Stimulated activated CD8-positive, alpha-beta memory T cell treated with anti-CD3 and anti-CD28 coated beads, Interleukin-7, amount 100 ng/mL, for 48 hours (primary cell): ENCODE measurements at places on chromosomes 7 and 10.

DNA sequence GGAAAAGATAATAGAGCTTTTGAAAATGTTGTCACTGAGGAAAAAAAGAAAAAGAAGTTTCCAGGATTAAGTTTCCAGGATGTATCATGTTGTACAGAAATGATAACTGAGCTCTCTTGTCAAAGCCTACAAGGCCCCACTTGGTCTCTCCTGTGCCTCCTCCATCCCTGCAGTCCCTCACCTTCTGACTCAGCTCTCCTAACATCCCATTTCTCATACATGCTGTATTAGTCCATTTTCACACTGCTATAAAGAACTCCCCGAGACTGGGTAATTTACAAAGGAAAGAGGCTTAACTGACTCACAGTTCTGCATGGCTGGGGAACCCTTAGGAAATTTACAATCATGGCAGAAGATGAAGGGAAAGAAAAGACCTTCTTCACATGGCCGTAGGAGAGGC is 3.8 kb upstream of the DGKI start:
- no peak for DNase-seq

- no peak for DNase-seq
Measured at GRCh38 chr10:77602231-77602912, 35.2 kb downstream of the KCNMA1 start.

GRCh38 chr10:14451341-14451740 is 120.6 kb upstream of the FRMD4A start:
- no peak for DNase-seq

GRCh38 chr10:22850541-22850940 is 77.3 kb upstream of the ARMC3 start:
- DNase-seq: no peak

GRCh38 chr10:118332948-118333710 is 9.0 kb downstream of the FAM204A start:
- DNase-seq: no peak

DNA sequence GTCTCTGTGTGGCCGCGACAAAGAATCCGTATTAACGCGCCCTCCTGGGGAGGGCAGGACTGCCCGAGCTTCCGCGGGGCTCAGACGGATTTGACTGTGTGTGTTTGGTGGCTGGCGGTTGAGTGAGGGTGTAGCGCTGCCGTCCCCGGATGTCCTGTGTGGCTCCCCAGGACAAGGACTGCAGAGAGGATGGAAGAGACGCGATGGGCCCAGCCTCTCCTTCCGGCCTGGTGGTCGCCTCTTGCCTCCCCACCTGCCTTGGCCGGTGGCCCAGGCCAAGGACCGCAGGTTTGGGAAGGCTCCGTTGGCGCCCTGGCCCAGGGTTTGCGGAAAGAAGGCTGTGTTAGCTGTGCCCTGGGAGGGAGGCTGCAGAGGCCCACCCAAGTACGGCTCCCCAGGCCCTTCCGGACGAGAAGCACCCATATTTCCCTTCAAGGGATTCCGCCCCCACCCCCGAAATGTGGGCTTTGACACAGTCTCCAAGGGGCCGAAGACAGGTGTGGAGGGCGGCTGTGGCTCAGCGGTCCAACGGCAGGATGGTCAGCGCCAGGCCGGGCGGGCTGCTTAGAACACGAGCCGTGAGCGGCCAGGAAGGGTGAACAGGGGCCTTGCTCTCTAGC is 2.3 kb downstream of the UNCX start:
- no peak for DNase-seq

GRCh38 chr7:43694399-43694748 is 34.9 kb downstream of the COA1 start:
- no peak for DNase-seq

GRCh38 chr10:62047960-62048383 is 146.5 kb downstream of the ARID5B start:
- DNase-seq: peak; percentile 58

- no peak for DNase-seq
Measured at GRCh38 chr10:23199768-23200511, 7.8 kb downstream of the PTF1A start.

GRCh38 chr7:7136466-7137381 is 45.6 kb upstream of the C1GALT1 start:
- DNase-seq: no peak

- no peak for DNase-seq
Measured at GRCh38 chr10:131162211-131162610, 149.3 kb downstream of the TCERG1L start.

DNA sequence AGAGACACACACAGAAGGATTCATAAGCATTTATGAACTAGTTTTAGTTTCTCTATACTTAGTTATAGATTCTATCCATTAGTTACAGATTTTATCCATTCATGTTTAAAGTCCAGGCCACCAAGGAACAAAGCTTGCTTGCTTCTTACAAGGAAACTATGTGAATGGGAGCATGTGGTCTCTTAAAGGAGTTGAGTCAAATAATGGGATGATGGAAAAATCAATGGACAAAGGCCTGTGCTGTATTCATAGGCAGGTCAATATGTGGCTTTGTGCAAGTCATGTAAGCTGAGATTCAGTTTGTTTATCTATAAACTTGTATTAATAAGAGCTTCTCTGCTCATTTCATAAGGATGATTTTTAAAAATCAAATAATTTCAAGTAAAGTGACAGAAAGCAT is 172.8 kb upstream of the CDK1 start:
- no peak for DNase-seq

DNA sequence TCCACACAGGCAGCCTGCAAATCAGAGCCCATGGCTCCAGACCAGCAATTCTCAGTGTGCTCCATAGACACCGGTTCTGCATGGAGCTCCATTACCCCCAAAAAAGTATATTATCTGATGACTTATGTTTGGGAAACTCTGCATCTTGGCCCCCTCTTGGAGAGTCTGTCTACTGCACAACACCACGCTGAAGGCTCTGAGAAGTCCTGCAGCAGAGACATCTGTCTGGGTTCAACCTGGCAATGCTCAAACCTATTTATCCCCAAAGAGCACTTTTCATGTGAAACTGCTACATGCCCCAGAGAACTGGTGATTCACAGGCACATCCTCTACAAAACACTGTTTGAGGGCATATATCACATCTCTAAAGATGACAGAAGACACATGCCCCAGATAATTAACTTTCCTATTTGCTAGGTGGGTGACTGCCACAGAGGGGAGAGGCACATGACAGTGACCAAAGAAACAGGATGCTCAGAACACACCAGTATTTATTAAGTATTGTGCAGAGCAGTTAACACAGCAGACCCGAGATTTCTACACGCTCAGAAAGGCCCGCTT is 83.8 kb downstream of the DLG5 start:
- no peak for DNase-seq

GRCh38 chr10:104304927-104305326 is 33.3 kb downstream of the ITPRIP start:
- no peak for DNase-seq

GRCh38 chr7:99618726-99619125 is 2.0 kb downstream of the ZSCAN25 start:
- no peak for DNase-seq

GRCh38 chr10:71923138-71923692 is 41.0 kb upstream of the CHST3 start:
- DNase-seq: no peak

- DNase-seq: no peak
Measured at GRCh38 chr10:131706952-131707351, 193.9 kb upstream of the PPP2R2D start.

- DNase-seq: no peak
Measured at GRCh38 chr7:1544178-1544895, 11.7 kb downstream of the TMEM184A start.

- DNase-seq: no peak
Measured at GRCh38 chr10:101414034-101414433, 60.1 kb downstream of the BTRC start.

GRCh38 chr7:10300577-10300976 is 673.1 kb upstream of the PHF14 start:
- DNase-seq: no peak

- no peak for DNase-seq
Measured at GRCh38 chr7:122886357-122887081, at the start of gene CADPS2. Gene CADPS2 (minus strand): TSS chr7:122886460. CDS start chr7:122886337, 123 bp downstream.

- no peak for DNase-seq
Measured at GRCh38 chr7:45171946-45172345, 14.4 kb downstream of the RAMP3 start.

DNA sequence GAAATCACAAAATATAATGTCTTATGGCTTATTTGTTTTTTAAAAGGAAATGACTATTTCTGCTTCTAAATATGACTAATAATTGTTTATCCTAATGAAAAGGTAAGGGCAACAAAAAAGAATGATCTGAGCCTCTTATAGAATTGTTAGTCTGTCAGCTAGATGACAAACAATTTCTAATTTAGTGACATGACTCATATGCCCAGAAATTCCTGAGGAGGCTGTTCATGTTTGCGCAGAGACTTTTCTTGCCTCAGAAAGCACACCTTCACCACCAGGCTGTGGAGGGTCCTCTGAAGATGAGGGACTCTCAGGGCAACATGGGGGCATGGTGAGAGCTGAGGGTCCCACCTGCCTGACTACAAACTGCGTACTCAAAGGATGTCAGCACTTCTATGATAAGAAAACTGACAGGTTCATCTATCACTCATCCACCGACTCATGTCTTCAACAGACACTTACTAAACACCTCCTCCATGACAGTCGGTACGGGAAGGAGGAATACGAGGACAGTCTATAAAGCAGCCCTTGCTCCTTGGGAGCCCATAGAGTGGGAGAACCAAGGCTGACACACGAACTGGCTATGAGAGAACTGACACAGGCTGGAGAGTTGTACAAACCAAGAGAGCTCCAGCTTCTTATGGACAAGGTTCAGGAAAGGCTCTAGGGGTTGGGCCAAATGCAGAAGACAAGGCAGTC is 102.0 kb downstream of the PKD1L1 start:
- no peak for DNase-seq

GRCh38 chr7:131507592-131508331 is 48.7 kb downstream of the PODXL start:
- DNase-seq: peak; percentile 50

DNA sequence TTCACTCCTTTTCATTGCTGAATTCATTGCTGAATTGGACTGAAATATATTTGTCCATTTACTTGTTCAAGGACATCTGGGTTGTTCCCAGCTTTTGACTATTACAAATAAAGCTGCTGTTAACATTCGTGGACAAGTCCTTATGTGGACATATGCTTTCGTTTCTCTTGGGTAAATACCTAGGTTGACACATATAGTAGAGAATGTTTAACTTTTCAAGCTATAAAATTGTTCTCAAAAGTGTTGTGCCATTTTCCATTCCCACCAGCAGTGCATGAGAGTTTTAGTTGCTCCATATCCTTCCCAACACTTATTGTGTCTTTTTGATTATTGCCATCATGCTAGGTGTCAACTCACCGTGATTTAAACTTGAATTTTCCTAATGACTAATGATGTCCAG is 17.5 kb upstream of the CPVL start:
- no peak for DNase-seq

DNA sequence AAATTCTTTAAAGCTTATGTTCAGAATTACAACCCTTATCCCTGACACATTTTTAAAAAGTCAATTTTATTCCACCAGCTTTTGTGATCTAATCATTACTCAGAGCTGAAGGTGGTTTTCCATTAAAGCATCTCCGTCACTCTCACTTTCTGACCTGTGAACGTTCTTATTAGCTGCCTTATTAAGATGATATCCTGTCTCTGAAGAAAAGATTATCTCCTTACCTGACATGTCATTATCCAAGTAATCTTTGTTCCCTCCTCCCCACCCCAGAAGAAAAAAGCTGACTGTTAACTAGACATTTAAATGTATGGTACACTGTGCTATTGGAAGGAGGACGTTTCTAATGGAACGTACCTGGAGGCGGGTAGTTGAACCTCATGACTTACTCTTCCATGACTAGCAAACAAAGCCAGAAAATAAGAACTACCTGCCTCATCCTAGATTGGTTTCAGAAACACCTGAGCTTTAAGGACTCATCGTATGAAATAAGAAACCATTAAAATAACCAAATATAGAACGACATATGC is 708.7 kb downstream of the PARD3 start:
- no peak for DNase-seq

GRCh38 chr7:136030867-136031318 is 53.7 kb upstream of the MTPN start:
- DNase-seq: no peak

DNA sequence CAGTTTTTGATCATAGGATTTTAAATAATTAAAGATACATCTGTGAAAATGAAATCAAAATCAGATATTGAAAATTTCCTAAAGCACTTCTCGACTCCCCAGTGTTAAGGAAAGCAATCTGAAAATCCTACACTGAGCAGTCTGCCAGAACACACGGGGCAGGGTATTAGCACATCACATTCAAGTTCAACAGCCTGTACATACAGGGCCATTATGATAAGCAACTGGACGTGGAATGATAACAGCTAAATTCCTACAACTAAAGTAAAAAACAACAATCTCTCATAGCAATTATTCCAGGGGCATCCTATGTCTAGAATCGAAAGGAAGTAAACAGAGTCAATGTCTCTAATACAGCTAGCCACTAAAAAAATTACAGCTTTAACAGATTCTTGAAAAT is 31.7 kb downstream of the TRDMT1 start:
- no peak for DNase-seq

DNA sequence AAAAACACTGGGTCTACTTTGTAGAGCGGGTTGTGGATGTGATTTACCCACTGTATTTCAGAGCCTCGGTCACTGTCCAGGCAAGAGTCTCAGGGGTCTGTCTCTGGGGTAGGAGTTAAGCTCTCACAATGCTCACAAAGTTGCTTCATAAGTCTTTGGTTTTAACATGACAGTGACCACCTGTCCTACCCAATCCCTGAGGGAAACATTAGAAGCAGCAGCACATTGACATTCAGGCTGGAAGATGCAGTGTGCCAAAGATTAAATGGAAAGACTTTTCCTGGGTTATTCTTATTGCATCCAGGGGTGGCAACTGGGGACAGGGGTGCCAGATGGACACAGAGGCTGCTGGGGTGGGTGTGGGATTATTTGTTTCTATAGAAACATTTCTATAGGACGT is 330.0 kb downstream of the RNLS start:
- DNase-seq: no peak

DNA sequence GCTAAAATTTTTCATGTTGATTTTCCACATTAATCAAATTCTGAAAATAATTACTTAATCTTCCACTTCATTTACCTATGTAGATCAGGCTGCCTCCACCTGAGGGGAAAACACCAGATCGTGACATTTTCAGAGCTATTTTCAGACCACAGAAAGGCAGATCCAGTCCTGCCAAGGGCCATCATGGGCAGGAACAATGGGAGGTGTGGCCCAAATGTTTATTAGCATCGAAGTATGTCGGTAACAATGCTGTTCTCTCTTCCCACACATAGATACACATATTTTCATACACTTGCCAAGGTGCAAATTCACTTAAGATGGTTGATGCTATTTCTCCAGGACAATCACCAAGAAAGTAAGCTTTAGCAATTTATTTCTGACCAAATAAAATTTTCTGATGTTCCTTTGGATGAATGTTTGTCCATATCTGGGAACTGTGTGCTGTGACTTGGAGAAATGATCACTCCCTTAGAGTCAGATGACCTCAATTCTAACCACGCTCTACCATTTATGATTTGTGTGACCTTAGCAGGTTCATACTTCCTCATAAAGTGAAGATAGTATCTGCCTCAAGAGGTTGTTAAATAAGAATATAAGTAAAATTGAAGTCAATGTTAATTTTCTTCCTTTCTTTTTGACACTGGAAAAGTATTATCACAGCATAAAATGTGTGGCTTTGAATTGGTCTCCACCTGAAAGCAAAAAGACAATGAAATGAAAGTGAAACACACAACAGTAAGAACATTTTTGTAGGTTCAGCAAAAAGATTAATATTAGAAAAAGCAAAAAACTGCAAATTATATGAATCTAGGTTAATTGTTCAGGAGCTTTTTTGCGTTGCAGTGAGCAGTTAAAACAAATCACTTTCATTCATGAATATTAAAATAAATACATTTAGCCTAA is 310.4 kb upstream of the PHF14 start:
- DNase-seq: no peak

GRCh38 chr7:97174303-97174702 is 56.8 kb downstream of the SDHAF3 start:
- no peak for DNase-seq
